Fibroblast of skin of scalp (primary cell): ENCODE measurements at places on chromosomes 5 and 9.
A peak's percentile ranks its signal among the peaks of the same experiment; 100 is the strongest.

DNA sequence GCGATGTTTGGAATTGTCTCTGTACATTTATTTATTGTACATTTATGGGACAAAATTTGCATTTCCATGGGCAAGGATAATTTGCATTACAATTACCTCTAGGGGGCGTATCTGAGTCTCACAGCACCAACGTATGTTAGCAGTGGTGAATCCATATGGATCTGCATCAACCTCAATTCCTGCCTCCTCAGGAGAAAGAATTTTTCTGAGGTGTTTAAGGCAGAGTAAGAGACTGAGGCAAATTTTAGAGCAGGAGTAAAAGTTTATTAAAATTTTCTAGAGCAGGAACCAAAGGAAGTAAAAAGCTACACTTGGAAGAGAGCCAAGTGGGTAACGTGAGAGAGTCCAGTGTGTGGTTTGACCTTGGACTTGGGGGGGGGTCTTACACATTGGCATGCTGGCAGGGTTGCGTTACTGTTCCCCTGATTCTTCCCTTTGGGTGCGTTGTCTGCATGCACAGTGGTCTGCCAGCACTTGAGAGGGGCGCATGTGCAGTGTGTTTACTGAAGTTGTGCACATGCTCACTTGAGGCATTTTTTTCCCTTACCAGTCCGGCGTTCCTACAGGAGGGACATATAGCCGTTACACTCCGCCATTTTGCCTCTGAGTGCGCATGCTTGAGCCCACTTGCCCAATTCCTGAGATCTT lies 21.0 kb upstream of the RAB14 start:
- DNase-seq, result peak; percentile 69

DNA sequence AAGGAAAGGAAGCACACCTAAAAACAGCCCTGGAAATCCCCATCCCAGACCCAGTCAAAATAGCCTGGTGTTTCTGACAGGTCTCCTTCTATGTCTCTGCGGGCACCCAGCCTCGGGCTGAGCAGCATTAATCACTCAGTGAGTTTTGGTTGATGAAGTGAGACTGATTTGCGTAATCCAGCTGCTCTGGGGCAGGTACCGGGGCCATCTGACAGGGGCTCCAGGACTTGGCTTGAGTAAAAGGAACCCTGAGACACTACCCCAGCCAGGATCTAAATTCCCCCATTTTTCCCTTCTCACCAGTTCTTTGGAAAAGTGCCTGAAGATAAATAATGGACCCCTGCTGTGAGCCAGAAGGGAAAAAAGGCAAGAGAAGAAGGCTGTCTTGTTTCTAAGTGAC lies 596 bp downstream of the SLC28A3 start:
- DNase-seq, result peak; percentile 18

DNA sequence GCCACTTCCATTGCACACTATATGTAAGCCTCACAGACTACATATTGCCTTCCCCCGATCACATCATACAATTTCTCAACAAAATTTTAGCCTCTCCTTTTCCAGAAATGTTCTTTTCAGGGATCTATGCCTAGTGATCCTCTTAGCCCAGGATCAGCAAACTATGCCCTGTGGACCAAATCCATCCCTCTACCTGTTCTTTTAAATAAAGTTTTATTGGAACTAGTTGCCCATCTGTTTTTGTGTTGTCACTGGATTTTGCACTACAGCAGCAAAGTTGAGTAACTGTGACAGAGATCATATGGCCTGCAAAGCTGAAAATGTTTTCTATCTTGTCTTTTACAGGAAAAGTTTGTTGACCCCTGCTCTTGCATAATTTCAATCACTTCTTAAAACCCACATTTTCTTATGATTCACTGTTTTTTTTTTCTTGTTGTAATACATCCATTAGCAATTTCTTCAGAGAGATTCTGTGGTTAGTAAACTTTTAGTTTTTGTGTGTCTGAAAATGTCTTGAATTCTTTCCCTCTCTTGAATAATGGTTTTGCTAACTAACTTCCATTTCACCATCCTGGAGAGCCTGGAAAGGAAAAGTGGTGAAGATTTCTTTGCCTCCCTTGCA lies 7.1 kb downstream of the TXNDC8 start:
- DNase-seq, result peak; percentile 59

DNA sequence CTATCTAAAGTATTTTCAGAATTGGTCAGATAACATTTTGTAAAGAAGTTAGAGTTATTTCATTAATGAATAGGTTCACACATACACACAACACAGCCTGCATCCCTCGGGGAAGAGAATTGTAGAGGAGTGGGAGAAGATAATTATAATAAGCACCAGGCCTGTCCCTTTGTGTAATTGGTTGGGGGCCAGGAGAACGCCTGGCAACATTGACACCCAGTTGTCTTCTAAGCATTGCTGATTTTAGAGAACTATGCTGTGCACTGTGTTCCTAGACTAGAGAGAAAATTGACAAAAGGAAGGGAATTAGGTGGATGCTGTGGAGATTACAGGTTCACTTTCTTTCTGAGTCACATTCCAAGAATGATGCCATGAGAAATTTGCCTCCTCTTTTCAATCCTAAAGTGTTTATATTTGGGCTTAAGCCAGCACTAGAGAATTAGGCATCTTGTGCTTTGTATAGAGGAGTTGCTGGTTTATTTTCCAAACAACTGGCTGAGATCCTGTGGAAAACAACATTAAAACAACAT lies 247.6 kb downstream of the COX7C start:
- no peak for DNase-seq

DNA sequence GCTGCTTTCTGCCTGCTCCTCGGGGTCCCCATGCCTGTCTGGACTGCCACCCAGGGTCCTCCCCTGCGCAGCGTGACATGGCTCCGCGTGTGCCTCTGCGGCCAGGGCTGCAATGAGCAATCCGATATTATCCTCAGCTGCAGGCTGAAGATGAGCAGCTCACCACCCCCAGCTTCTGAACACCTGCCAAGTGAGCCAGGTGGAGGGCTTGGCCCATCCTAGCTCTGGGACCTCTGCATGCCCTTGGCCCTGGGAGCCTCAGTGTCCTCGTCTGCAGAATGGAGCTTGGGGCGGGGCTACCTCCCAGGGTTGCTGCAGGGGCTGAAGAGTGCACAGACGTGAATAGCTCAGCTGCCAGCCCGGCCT lies 4.1 kb upstream of the MYMK start:
- DNase-seq, result no peak

DNA sequence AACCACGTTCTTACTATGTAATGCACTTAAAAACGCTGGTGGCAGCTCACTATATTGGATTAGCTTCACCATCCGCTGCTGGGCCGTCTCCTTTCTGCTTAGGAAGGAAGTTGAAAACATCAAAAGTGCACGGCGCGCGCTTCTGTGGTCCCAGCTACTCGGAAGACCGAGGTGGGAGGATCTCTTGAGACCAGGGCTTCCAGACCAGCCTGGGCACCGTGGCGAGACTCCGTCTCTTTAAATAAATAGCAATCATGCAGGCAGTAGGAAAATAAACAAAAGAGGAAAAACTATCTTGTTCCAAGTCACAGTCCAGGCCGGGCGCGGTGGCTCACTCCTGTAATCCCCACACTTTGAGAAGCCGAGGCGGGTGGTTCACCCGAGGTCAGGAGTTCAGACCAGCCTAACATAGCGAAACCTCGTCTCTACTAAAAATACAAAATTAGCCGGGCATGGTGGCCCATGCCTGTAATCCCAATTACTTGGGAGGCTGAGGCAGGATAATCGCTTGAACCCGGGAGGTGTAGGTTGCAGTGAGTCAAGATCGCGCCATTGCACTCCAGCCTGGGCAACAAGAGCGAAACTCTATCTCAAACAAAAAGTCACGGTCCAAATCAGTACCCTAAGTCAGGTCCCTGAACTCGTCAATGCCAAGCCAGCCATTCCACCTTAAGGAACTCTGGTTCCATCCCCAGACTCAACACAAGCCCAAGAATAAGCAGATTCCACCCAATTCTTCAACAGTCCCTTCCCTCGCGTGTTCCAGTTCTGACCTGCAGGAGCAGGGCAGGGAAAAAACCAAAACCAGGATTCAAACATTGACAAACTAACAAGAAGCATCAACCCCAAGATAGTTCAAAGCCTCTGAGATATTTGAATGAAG lies 1.0 kb upstream of the GOLGA1 start:
- DNase-seq, result peak; percentile 55

- no peak for DNase-seq
These were observed 342.6 kb downstream of the MAN2A1 start for GRCh38 chr5:110032376-110032775.

- peak; percentile 98 for DNase-seq
These were observed 15.9 kb upstream of the RPL26L1 start for GRCh38 chr5:172943283-172943841.

DNA sequence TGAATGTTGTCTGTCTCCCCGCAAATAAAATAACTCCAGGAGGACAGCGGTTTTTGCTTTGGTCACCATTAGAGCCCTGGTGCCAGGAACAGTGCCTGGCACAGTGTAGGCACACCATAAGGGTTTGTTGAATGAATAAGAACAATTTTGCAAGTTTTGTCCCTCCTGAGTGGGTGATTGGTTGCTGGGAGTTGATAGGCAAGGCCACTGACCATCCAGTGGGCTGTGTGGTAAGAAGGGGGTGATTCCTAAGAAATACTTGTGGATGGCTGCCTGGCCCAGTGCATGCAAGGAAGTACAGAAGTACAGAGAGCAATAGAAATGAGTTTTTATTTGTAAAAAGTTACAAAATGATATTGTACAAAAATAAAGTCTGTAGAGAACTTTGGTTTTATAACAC lies 27.5 kb downstream of the GDNF start:
- DNase-seq, result peak; percentile 53

DNA sequence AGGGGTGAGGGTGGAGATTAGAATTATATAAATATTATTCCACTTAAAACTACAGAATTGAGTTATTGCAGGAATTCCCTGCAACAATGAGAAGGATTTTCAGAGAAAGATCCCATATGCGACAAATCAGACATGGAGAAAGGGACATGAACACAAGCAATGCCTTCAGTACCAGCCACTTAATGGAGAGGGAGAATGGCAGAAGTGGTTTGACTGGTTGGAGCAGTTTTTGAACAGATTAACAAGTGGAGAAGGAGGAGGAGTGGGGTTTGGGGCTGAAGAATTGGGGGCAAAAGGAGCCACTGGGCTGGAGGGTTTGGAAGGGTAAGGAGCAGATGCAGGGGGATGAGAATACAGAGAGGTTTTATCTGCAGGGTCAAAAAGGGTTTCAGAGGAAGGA lies 620.9 kb upstream of the PTPRD start:
- DNase-seq, result no peak

DNA sequence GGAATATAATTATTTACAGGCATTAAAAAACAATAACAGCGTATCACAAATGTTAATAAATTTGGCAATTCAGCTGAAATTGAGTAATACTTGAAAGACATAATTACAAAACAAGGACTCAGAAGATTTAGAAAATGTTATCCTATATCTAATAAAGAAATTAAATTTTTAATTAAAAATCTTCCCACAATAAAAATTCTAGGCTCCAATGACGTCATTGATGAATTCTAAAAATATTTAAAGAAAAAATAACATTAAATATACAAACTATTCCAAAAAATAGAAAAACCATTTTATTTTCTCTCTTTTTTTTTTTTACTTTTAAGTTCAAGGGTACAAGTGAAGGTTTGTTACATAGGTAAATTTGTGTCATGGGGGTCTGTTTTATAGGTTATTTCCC lies 161.5 kb downstream of the ADAMTS6 start:
- no peak for DNase-seq

- DNase-seq, result peak; percentile 43
These were observed 518.1 kb downstream of the AGTPBP1 start for GRCh38 chr9:85223506-85224125.

GRCh38 chr5:176883700-176884570 lies 15.2 kb downstream of the HK3 start:
- no peak for DNase-seq

- no peak for DNase-seq
These were observed 469.6 kb downstream of the DTWD2 start for GRCh38 chr5:118518720-118519119.

DNA sequence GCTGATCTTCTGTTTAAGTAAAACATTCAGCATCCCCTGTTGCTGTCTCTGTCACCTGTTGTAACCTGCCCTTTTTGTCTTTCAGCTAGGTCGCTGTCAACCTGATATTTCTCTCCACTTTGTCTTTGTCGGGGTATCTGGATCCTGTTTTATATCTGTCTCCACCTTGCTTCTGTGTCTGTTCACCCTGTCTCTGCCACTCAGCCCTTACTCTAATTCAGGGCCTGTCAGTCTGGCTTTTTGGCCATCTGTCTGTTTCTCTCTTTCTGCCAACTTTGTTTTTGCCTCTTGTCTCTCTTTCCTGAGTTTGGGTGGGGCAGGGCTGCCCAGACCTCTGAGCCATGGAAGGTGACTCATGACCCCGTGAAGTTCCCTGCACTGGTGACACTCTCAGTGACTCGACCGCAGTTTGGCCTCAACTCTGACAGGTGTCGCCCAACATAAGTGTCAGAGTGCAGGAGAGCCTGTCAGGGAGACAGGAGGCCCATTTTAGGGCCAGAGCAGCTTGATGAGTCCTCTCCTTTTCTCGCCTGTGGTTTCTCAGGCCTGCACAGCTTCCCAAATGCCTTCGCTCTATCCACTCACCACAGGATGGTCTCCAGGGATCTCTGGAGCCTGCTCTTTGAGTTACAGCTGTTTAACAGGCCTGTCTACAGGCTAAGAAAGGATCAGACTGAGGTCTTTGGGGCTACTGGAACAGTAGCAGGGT lies 868 bp downstream of the ZBTB43 start:
- DNase-seq, result peak; percentile 85

DNA sequence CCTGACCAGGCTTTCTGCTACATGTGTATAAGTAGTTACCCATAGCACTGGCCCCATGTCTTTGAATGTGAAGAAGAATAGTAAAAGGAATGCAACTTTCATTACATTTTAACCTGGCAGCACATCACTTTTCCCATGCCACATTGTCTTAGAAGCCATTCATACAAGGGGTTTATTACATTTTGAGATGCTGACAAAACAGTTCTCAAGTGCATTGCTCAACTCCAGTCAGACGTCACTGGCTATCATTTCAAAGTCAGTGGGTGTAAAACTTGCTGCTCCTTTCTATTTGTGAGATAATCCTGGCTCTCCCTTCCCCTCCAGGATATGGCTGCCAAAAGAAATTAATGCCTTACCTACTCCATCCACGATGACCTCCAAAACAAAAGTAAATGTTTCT lies 97.0 kb upstream of the VCAN start:
- DNase-seq, result no peak

- DNase-seq, result peak; percentile 22
These were observed 99.9 kb downstream of the KLF4 start for GRCh38 chr9:107389617-107390071.

GRCh38 chr5:31854181-31855133 lies 215.5 kb downstream of the PDZD2 start:
- DNase-seq, result peak; percentile 27

DNA sequence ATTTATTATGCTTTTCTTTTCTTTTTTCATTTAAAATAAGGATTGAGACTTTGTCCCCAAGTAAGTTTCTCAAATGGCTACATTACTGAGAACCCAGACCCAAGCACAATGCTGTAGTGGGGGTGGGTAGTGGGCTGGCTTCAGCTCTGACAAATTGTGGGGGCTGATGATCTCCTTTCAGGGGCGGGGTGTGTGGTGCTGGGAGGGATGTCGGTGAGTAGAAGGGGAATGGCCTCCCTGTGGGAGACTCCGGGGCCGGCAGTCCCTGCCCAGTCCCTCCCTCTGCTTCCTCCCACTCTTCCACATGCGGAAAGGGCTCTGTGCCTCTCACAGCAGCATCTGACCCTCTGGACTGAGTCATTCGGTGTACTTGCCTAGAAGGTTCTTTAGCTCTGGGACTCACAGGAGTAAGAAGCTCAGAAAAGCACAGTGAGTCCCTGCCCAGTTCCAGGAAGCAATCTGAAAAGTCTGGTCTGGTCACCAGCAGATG lies 14.3 kb downstream of the CD180 start:
- DNase-seq, result peak; percentile 19

- DNase-seq, result peak; percentile 68
These were observed 1.5 kb downstream of the GGTA1 start for GRCh38 chr9:121498150-121498486.
